ENCODE measurements at places on chromosomes 11 and 22.

DNA sequence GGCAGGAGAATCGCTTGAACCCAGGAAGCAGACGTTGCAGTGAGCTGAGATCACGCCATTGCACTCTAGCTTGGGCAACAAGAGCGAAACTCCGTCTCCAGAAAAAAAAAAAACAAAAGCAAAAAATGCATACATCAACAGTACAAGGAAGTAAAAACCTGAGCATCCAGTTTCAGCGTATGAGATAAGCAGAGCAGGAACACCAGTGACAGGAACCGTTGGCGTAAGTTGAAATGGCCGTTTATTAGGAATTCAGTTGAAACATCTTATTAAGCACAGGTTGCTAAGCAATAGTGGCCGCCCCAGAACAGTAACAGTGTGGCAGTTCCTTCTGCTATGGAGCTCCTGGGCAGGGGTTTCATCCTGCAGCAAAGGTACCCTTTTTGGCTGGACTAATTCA is 4.0 kb upstream of the L3MBTL2 start:
- no peak for DNase-seq

DNA sequence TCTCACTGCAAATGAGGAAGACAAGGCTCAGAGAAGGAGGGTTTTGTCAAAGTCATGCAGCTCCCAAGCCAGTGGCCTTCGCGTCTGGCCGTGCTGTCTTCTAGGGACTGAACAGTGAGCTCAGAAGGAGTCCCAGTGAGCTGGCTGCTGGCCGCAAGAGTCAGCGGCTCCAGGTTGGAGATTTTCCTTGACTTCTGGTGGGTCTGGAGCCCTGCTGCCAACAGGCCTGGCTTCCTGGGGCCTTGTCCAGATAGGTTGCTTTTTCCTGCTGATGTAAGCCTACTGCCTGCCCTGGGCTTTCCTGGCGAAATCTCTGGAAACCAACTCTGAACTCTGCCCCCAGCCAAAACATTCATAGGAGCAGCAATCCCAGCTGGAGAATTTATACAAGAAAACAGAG is 272.7 kb upstream of the CADM1 start:
- no peak for DNase-seq

GRCh38 chr22:49672014-49672516 is 155.6 kb downstream of the BRD1 start:
- DNase-seq = no peak

DNA sequence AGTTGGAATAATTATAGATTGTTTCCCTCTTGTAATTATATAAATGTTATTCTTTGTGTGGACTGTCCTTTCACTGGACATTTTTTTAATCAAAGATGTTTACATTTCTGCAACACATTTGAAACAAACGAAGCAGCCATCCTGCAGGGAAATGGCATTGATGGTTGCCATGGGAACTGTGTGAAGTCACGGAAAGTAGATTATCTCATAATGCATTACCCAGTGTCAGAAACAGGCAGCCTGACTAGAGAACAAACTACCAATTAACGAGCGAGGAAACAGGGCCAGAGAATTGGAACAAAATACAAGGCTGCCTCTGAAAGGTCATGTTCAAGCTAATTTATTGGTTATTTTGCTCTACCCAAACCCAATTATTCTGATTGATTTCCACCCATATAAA is 96.9 kb upstream of the LARGE1 start:
- peak; percentile 7 for DNase-seq

- peak; percentile 76 for DNase-seq
Measured at GRCh38 chr11:74726547-74727182, 4.6 kb downstream of the CHRDL2 start.

- no peak for DNase-seq
Measured at GRCh38 chr11:10325277-10326011, 20.6 kb downstream of the ADM start.

- no peak for DNase-seq
Measured at GRCh38 chr11:64253481-64253880, 2.2 kb downstream of the PLCB3 start.

GRCh38 chr11:93517611-93518010 is 25.6 kb downstream of the SMCO4 start:
- no peak for DNase-seq

- DNase-seq = no peak
Measured at GRCh38 chr22:29258407-29259252, 9.2 kb downstream of the RHBDD3 start.

- no peak for DNase-seq
Measured at GRCh38 chr22:41888627-41889200, 26.2 kb downstream of the SHISA8 start.

GRCh38 chr11:17652556-17652955 is 66.8 kb upstream of the MYOD1 start:
- no peak for DNase-seq

- no peak for DNase-seq
Measured at GRCh38 chr11:123143921-123144320, 51.1 kb downstream of the CLMP start.

- no peak for DNase-seq
Measured at GRCh38 chr11:112320668-112321067, 60.0 kb upstream of the PLET1 start.

DNA sequence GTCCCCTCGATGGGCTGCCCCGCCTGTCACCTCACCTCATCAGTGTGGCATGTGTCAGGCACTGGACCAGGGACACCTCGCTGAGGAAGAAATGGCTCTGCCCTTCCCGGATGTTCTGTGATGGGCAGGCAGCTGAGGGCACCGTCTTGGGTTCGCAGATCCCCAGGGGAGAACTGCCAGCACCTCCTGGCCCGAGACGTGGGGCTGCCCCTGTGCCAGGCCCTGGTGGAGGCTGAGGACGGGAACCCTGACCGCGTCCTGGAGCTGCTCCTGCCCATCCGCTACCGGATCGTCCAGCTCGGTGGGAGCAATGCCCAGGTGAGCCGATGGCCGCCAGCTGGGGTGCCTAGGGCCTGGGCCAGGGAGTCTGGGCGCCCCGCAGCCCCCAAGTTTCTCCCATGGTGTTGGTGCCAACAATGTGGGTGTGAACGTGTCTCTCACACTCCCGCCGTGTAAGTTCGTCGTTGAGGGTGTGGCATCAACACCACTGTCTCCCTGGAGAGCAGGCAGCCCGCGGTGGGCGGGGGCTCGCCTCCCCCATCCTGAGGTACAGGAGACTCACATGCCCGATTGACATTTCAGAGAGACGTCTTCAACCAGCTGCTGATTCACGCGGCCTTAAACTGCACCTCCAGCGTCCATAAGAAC is 7.3 kb upstream of the GTSE1 start:
- no peak for DNase-seq

GRCh38 chr11:111419641-111420327 is 40.7 kb upstream of the POU2AF1 start:
- no peak for DNase-seq

- no peak for DNase-seq
Measured at GRCh38 chr11:80054582-80055165, 613.8 kb upstream of the TENM4 start.

- DNase-seq = no peak
Measured at GRCh38 chr11:79541466-79541865, 100.6 kb upstream of the TENM4 start.

- no peak for DNase-seq
Measured at GRCh38 chr22:40157330-40157945, 20.3 kb upstream of the TNRC6B start.

DNA sequence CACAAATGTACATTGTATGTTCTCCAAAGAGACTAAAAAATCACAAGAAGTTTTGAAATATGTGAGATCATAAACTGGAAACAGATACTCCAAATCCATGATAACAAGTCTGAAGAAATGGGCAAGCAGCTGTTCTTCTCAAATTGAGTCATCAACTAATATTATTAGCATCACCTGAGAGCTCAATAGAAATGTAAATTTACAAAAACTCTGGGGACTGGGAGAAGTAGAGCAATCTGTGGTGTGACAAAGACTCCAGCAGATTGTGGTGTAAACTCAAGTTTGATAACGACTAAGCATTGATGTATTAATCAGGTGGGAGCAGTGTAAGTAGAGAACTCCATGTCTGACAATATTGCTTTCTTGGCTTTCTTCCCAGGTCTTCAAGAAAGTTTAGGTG is 53.2 kb downstream of the GLYATL1 start:
- DNase-seq = no peak

DNA sequence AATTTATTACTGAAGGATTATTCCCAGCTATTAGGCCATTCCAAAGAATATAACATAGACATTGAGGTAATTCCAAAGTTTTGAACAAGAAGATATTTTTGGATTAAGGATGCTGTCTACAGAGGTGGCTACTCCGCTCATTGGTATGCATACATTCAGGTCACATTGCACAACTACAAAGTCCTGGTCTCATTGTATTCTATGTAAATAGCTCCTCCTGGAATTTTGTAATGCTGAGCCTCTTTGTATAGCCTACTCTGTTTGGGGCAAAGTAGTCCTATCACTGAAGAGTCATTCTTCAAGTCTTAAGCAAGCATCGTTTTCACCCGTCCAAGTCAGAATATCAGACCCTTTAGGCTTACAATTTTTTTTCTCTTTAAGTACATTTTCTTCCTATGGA is 142.4 kb downstream of the KIF18A start:
- no peak for DNase-seq

DNA sequence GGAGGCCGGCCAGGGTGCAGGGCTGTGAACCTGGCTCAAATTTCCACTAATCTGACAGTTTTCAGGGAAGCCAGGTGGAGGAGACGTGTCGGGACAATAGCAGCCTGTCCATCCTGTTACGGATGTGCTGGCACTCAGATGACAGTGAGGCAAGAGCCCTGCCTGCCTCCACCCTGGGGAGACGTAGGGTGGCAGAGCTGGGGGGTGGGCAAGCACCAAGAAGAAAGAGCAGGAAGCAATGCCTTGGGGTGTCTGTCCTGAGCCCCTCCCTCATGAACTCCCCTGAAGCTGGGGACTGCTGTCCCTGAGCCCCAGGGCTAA is 10.0 kb upstream of the TRIM29 start:
- DNase-seq = no peak

DNA sequence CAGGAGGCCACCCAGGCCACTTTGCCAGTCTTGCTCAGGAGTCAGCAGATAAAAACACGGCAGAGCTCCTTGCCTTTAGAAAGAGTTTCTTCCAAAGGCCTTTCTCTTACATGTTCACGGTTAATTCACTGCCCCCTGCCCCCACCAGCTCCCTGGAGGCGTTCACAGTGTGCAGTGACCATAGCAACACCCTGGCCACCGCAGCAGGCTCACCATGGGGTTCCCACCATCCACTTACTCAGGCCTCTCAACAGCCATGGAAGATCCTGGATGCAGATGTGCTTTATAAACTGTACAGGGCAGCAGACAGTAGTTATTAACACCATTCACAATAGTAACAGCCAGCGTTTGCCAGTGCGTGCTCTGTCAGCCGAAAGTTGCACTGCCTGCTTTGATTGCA is 10.6 kb upstream of the MYO7A start:
- DNase-seq = no peak

DNA sequence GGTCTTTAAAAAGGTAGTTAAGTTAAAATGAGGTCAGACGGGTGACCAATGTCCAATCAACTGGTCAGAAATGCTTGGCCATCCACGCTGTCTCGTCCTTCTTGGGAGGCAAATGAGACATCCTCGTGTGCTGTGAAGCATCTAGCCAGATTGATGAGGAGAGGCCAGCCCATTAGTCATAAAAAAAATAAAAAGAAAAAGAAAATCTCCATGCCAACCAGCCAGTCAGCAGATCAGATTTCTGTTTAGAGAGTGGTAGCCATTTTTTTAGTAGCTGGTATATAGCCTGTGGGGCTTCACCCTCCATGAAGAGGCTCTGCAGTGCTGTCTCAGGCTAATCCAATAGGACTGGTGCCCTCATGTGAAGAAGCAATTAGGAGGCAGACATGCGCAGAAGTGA is 343.1 kb upstream of the SYN3 start:
- DNase-seq = no peak

DNA sequence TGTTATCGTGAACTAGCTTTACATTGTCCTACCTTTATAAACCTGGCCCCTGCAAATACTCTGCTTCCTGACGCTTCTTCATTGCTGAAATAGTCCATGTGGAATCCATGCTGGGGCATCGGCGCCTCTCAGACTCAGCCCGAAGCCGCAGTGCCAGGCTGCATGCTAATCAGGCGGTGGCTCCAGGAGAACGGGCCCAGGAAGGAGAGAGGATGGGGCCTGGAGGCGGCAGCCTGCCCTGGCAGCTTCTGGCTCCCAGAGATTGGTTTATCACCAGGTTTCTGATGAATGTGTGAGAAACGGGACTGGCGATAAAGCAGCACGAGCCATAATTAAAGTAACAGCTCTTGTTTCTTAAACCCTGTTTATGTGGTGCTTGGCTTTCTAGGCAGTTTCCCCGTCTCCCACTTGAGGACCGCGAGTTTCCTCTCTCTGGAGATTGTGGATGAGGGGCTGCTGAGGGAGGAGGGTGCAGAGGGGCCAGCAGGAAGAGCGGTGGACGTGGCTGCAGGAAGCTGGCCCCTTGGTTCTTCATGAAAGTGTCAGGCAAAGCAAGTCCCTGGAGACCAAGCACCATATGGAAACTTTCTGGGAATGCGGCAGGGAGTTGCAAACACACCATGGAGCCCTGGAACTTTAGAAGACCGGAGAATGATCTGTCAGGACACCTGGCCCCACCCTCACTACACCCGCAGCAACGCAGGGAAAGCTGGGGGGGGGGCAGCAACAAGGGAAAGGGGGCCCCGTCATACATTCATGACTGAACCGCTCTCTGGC is 93.4 kb downstream of the NTM start:
- no peak for DNase-seq

- no peak for DNase-seq
Measured at GRCh38 chr11:121793291-121793690, 322.7 kb downstream of the BLID start.

DNA sequence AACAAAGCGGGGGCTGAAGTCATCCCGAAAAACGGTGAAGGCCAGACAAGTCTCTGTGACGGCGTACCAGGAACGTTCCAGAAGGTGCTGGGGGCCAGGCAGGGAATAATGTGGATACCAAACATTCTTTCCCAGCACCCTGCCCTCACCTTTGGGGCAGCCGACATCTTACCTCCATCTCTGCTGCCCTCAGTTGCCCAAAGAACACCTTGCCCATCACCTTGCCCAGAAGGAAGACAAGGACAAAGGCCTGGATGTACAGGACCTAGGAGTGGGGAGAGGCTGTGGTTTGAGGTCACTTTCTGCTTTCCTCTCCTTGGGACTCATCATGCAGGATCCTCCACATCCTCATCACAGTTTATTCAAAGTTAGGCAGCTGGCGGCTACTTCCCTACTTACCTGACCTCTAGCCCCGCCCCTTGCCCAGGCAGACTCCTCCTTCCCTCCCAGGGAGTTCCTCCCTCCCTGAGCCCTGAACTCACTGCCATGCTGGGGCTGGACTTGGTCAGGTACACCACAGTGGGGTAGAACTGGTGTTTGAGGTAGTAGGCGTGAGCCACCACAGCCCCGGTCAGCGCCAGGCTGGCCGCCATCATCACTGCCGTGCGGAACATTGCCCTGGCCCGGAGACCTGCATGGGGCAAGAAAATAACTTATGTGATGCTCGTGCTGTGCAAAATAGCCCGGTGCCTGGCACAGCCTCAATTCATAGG is 1.2 kb downstream of the SYVN1 start:
- peak; percentile 51 for DNase-seq

DNA sequence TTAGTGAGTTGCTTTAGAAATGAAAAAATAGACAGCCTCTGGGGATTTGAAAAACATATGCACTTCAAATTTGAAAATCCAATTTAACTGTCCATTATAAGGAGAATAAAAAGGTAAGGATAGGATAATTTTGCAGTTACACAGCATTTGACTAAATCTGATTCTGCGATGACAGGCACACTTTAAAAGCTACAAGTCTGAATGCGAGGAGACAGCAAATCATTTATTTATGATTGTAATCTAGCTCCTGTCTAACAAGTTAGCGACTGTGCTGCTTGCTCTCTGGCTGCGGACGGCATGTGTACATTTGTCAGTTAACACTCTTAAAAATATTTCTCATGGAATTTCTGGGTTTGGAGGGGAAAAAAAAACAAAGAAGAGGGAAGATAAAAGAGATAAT is 514.8 kb downstream of the MN1 start:
- DNase-seq = no peak

GRCh38 chr22:38110008-38110862 is at the start of gene BAIAP2L2:
BAIAP2L2 (minus strand) TSS chr22:38110684; CDS start chr22:38110525, 159 bp downstream.
- DNase-seq = no peak

Measured in NCI-H774 (cell line).